ENCODE measurements at places on chromosomes 16 and 17.

GRCh38 chr16:83400234-83400633 is 407.5 kb upstream of the HSBP1 start:
- DNase-seq = no peak

GRCh38 chr16:23206986-23207385 is 24.4 kb downstream of the SCNN1G start:
- no peak for DNase-seq

DNA sequence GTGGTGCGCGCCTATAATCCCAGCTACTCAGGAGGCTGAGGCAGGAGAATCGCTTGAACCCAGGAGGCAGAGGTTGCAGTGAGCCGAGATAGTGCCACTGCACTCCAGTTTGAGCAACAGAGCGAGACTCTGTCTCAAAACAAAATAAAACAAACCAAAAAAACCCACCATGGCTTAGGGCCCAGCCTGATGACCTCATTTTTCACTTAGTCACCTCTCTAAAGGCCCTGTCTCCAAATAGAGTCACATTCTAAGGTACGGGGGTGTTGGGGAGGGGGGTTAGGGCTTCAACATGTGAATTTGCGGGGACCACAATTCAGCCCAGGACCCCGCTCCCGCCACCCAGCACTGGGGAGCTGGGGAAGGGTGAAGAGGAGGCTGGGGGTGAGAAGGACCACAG is 1.4 kb upstream of the STH start:
- no peak for DNase-seq

GRCh38 chr17:17605083-17605728 is 13.7 kb upstream of the PEMT start:
- DNase-seq = no peak

DNA sequence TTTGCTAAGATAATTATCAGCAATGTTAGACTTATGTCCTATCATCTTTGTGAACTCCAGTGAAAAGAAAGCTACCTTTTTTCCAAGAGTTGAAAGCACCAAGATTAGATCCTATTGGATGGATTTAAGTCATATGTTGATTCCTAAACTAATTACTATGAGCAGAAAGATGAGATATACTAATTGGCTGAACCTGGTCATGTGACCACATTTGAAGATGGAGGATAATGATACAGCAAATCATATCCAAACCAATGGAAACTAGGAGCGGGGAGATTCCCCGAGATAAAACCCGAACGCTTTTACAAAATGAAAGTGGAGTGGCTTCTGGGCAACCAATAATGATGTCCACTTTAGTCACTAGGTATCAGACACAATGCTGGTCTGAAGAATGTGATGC is 1060.2 kb upstream of the EEF2KMT start:
- DNase-seq = no peak

DNA sequence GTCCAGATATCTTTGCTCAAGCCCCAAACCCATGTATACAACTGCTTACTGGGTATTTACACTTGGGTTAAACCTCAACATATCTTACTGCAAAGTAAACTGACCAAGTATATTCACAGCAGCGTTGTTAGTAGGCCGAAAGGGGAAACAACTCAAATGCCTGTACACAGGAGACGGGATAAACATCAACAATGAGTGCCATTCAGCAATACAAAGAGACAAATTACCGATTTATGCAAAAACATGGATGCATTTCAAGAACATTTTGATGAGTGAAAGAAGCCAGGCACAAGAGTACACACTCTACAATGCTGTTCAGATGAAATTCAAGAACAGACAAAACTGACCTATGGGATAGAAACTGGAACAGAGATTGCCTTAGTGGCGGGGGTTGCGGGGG is 136.3 kb upstream of the CACNG3 start:
- no peak for DNase-seq

- DNase-seq = no peak
These were observed 7.7 kb downstream of the PRKAR1A start for GRCh38 chr17:68519911-68520310.

DNA sequence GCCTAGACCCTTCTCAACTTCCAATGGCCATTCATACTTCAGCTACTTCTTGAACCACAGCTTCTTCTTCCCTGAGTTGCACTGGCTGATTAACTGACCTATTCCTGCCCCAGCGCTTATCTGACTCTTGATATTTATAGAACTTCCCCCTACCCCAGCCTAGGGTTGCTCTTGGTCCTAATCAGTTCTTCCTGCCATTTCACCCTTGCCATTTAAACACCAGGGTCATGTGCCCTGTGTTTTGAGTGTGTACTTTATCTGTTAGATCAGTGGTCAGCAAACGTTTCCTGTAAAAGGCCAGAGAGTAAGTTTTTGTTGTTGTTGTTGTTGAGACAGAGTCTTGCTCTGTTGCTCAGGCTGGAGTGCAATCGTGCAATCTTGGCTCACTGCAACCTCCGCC is 82.4 kb upstream of the COX10 start:
- DNase-seq = no peak

GRCh38 chr17:49259663-49260010 is 29.1 kb upstream of the PHOSPHO1 start:
- DNase-seq = no peak

DNA sequence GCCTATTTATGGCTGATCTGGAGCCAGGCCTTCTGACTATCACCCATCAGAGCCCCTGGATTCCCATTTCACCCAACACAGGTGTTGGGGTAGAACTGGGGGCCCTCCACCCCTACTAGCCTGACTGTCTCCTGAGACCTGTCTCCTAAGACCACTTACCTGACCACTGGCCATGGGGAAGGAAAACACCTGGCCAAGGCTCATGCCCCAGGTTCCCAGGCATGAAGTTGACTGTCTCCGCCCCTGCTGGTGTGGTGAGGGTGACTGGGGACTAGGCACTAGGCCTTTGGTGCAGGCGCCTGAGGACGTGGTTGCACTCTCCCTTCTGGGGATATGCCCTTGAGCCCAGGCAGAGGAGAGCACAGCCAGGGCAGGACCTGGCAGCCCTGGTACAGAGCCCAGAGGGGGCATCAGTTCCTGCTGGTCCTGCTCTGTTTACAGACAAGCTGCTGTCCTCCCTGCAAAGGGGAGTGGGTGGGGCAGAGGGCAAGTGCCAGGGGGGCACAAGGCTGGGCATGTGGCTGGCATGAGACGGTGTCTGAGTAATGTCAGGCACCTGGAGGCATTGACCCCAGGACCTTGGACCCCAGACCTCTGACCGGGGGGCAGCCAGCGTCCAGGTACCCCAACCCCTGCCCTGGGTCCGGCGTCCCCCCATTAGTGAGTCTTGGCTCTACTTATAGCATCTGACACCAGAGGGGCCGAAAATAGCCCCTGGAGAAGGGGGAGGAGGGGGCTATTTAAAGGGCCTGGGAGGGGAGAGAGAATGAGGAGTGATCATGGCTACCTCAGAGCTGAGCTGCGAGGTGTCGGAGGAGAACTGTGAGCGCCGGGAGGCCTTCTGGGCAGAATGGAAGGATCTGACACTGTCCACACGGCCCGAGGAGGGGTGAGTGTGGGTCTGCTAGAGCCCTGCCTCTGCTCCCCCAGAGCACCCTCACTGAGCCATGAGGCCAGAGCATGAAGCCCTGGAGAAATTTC is at the start of gene TCAP:
Gene TCAP, plus strand, starts transcription at position 769 of the 981 bp plus-strand sequence. Its CDS starts 11 bp downstream, at position 780.
- DNase-seq = no peak

GRCh38 chr16:73185737-73186136 is 137.8 kb upstream of the ZFHX3 start:
- no peak for DNase-seq

GRCh38 chr16:52050418-52050817 is 496.5 kb downstream of the TOX3 start:
- DNase-seq = no peak

DNA sequence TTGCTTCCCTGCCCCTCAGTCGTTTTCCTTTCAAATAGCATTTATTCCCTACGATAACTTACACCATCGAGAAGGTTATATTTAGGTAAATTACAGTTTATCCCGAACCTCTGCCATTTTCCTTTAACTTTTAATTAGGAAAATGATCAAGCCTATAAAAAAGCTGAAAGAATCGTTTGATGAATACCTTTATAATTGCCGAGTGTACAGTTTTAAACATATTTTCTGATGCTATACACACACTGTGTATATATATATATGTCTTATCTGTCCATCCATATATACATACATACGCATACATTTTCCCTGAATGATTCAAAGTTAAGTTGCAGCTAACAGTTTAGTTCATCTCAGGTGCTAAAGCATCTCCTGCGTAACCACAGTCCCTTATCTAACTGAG is 56.6 kb upstream of the CRISPLD2 start:
- DNase-seq = no peak

DNA sequence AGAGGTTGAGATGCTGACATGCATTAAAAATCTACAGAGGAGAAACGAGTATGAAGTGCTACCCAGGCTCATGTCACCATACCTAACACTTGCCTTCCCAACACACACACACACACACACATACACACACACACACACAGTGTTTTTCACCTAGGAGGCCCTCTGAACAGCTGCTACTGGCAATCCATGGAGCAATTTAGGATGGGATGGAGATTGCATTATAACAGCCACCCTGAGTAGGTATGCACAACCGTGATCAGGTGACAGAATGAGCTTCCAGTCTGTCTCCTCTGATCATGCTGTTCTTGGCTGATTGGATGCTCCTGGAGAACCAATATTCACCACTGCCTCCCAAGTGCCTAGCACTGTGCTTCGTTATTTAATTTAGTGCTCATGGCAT is 528.5 kb upstream of the CDH5 start:
- no peak for DNase-seq

DNA sequence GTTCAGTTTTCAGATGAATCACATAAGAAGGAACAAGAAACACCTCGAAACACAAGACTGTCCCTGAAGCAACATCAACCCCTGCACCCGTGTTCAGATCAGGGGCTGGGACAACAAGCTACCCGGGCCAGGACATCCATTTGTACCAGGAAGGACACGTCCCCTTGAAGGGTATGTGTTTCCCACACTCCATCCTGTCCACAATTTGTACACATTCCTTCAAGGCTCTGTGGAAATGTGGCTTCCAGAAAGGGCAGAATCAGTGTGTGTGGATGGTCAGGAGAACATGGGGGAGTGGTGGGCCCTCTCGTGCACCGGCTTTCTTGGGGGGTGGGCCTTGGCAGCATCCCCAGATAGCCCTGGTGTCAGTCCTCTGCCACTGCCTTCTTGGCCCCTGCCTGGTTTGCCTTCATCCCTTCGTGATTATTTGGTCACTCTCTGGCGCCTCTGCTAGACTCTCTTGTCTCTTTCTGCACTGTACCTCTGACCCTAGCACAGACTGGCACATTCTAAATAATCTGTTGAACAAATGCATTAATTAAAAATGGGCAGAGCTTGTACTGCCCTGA is 10.3 kb downstream of the KIFC3 start:
- DNase-seq = no peak

DNA sequence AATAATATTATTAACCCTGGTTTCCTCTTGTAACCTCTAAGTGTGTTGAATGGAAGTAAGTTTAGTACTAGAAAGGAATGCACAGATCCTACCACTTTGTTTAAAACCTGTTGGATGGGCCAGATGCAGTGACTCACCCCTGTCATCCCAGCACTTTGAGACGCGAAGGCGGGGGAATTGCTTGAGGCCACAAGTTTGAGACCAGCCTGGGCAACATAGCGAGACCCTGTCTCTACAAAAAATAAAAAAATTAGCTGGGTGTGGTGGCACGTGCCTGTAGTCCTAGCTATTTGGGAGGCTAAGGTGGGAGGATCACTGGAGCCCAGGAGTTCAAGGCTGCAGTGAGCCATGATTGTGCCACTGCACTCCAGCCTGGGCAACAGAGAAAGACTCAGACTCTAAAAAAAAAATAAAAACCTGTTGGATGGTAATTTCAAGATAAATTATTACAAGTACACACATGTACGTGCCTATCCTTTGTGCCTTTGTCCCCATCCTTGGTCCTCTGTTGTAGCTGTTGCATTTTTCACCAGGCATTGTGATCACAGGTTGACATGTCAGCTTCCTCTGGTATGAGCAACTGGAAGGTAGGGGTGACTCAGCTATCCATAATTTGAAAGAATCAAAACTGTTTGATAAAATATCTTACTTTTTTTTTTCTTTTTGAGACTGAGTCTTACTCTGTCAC is 30.7 kb upstream of the METTL9 start:
- DNase-seq = no peak

DNA sequence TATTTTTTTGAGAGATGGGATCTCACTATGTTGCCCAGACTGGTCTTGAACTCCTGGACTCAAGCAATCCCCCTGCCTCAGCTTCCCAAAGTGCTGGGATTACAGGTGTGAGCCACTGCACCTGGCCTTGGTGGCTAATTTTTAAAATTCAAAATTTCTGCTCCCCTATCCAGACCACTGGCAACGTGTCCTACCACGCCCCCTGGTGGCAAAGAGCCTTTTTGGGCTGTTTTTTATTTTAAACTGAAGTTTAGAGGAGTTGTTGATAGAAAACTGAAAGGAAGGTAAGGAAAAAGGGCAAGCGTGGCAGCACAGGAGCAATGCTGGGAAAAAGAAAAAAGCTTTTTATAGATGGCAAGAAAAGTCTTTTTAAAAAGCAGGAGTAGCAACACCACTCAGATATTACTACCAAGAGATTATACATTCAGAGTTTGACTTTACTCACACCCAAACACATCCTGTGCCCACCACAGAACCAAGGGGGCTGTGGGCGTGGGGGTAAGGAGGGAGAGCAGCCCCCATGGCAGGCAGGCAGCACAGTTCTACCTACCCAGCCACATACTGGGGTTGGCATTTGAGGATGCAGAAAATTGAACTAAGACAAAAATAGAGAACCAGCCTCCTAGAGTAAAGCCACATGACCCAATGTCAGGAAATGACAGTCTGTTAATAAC is 4.2 kb upstream of the MXRA7 start:
- no peak for DNase-seq

GRCh38 chr16:85891033-85891775 is 7.8 kb upstream of the IRF8 start:
- no peak for DNase-seq

DNA sequence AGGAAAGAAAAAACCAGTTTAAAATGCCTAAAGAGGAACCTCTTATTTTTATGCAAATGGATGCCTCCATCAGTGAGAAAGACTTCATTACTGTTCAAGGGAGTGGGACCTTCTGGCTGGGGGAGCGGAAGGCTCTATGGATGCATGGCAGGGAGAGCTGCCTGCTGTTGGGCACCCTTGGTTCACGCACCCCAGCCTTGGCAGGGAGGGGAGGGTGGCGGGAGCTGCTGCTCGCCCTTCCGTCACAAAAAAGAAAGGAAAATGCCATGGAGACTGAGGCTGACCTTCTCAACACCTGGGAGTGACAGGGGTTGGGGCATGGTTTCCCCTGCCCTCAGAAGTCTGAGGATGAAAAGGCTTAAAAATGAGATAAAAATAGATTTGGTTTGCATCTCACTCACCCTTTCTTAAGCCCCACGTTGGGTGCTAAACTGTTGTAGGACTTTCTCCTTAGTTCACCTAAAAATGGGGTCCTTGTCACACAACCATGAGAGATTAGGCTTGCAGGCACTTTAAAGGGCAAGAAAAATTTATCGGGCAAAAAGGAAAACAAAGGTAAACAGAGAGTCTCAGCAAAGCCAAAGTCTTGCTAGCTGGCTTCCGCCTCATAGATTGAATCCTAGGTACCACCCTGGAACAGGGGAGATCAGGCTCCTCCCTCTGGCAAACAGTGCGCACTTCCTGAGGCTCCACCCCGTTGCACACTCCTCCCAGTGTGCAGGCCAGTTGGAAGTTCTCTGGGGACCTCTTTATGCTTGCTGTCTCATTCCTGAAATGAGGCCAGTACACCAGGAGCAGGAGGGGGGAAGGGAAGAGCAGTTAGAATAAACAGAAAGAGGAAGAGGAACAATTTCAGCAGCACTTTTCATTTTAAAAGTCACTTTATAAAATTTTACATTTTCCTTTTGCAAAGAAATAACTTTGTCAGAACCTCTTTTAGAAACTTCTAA is 31.6 kb downstream of the PHKB start:
- DNase-seq = no peak

GRCh38 chr16:15034266-15035162 is 21.4 kb downstream of the NTAN1 start:
- DNase-seq = no peak

GRCh38 chr16:67215706-67216105 is 11.2 kb upstream of the TMEM208 start:
- DNase-seq = peak; percentile 28
